ENCODE measurements at places on chromosomes 7 and 10.

DNA sequence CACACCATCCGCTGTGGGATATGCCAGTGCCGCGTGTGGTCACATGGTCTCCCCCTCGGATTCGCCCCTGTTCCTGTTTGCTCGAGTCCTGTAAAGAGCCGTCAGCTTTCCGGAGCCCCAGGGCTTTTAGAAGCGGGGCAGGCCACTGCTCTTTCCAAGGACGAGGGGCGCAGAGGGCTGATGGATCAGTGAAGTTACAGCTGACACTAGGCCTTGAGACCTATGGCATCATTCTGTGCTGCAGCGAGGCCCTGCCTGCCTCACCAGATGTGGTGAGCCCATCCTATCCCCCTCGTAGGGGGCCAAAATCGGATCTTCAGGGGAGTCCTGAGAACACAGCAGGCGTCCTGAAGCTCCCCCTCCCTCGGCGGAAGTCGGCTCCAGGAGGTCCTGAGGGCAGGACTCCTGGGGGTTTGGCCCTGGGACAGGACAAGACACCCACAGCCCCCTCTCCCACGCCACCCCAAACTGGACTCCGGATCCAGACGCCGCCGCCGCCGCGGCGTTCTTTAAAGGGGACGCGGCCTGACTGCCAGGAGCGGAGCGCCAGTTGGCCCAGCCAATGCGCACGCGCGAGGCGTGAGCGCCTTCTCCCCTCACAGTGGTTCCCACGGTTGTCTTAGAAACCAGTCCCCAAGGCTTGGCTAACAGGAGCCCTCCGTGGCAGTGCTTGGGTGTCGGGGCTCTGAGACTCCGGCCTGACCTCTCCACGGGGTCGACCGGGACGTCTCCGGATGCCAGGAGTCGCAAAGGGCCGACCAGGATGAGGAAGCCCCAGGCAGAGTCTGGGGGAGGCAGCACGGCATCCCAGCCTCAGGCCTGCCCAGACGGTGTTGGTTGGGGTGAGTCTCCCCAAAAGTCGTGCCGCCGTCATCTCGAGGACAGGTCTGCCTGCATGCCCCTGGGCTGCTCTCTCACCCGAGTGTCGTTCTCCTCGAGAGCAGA is 371.7 kb downstream of the ZNF716 start:
- no peak for DNase-seq

DNA sequence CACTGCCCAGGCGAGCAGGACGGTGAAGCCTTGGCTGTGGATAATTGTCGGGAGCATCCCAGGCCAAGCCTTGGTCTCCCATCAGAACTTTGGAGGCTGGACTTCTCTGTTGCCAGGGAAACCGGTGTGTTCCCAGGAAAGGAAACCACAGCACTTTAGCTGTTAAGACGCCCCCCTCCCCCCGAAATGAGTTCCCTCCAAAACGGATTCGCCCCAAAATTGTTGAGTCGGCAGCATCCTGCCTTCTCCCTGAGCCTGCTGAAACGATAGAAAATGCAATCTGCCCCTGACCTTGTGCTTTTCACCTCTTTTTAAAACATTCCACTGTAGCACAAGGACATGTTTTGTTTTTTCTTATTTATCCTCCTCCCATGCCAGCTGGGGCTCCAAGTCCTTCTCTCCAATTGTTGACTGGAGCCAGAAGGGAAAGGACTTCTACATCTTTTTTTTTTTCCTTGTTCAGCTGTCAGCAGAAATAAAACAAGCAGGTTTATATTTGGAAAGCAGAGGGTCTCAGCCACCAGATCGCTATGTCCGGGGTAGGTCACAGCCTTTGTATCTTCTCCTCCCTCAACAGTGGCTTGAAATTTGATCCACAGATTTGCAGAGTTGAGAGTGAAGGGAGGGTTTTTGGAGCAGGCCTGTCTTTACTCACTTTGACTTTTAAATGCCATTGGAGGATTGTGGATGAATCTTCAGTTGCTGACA is 116.5 kb downstream of the ZMIZ1 start:
- DNase-seq, result no peak

DNA sequence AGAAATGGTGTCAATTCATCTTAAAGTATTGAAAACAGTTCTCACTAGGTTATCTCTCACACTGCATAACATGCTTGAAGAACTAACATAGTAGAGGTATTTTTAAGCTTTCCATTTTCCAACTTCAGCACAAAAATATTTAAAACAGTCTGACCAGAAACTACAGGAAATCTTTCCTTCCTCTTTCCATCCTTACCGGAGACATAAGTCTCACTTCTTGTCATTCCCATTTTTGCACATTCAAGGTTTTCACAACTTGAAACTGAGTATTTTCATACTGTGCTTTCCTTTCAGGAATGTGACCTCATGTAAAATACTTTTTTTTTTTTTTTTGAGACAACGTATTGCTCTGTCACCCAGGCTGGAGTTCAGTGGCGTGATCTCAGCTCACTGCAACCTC is 45.2 kb downstream of the ARHGAP12 start:
- no peak for DNase-seq

GRCh38 chr7:74622228-74622749 is 35.2 kb upstream of the GTF2I start:
- DNase-seq, result no peak

- no peak for DNase-seq
Measured at GRCh38 chr10:78383378-78384048, 349.9 kb downstream of the RPS24 start.

DNA sequence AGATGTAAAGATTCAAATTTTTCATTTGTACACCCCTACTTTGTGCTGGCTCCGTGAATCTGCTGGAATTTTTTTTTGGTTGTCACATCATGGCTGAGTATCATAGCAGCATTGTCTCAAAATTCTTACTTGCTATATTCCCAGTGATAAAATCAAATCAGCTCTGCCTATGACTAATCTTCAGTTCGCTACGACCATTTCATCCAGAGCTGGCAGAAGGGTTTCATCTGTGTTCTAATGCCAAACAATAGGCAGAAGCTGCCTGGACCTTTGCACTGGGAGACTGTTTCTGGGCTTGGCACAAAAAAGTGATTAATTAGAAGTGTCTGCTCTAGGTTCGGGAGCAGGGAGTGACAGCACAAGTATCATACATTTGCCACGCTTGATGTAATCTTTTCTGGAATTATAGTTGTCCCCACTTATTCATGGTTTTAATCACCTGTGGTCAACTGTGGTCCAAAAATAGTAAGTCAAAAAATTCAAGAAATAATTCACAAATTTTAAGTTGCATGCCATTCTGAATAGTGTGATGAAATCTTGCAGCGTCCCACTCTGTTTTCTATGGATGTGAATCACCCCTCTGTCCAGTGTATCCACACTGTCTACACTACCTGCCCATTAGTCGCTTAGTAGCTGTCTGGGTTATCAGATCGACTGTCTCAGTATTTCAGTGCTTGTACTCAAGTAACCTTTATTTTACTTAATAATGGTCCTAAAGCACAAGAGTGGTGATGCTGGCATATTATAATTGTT is 120.5 kb upstream of the IMMP2L start:
- DNase-seq, result no peak

DNA sequence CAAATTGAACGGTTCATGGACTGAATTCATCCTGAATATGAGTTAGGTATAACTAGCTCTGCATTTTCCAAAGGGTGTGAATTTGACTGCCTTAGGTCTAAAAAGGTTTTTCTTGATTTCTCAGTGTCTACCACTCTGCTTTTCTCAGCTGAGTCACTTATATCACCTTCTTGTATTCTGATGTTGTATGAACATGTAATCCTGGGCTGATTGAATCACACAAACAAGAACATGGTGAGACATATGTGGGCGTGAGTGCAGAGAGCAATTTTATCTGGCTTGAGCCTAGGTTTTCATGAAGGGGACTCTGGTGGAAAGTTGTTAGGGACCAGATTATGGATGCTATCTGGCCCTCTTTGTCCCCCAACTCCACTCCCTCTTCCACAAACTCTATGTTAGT is 239.8 kb downstream of the SUGCT start:
- DNase-seq, result no peak

- no peak for DNase-seq
Measured at GRCh38 chr10:96789571-96790108, 42.5 kb upstream of the LCOR start.

DNA sequence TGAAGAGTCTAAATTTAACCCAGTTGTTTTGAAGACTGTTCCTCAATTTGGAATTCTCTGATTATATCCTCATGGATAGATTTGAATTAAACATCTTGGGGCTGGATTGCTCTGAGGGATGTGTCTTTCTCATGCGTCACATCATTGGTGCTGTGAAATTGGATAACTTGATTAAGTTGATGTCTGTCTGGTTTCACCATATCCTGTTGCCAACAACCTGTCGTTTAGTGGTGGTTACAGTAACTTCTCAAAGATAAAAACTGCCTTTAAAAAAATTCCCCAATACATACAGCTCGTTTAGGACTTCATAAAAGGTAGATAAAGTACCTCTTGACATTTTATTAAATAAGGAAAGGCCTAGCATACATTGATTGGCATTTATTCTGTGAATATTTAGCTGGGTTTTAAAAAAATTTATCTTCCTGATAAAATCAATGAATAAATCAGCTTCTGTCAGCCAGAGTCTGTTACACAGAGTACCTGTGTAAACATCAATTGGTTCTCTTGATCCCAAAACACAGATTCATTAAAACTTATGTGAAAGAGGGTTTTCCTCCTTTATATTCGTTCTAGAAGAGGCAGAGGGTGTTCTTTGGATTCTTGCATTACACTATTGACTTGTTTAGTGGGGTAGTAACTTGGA is 10.5 kb downstream of the CRCP start:
- DNase-seq, result no peak

DNA sequence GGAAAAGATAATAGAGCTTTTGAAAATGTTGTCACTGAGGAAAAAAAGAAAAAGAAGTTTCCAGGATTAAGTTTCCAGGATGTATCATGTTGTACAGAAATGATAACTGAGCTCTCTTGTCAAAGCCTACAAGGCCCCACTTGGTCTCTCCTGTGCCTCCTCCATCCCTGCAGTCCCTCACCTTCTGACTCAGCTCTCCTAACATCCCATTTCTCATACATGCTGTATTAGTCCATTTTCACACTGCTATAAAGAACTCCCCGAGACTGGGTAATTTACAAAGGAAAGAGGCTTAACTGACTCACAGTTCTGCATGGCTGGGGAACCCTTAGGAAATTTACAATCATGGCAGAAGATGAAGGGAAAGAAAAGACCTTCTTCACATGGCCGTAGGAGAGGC is 3.8 kb upstream of the DGKI start:
- DNase-seq, result no peak
